Astrocyte (in vitro differentiated cells and primary cell): ENCODE measurements at places on chromosomes 12 and 14.

DNA sequence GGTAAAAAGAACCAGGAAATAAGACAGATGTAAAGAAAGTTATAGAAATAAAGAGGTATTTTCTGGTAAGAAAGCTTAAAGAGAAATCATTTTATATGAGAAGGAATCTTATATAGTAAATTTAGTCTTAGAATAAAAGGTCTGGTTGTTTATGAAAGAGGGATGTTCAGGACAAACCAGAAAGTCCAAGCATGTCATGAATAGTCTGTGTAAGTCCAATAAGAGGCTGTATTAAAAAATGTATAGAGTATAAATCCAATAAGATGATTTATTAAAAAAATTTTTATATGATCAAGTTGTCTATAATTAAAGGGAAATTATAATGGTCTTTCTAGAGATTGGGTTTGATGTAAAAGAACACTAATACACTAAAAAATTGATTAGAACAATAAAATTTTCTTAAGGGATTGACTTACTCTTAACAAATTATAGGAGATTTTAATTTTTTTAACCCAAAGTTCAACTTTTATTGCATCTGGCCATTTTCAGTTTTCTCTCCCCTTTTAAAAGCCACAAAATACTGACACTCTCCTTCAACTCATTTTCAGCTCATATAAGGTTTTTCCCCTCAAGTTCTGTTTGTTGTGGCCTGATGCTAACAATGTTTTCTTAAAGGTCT lies 35.1 kb downstream of the ST8SIA1 start:
- DNase-seq: no peak

DNA sequence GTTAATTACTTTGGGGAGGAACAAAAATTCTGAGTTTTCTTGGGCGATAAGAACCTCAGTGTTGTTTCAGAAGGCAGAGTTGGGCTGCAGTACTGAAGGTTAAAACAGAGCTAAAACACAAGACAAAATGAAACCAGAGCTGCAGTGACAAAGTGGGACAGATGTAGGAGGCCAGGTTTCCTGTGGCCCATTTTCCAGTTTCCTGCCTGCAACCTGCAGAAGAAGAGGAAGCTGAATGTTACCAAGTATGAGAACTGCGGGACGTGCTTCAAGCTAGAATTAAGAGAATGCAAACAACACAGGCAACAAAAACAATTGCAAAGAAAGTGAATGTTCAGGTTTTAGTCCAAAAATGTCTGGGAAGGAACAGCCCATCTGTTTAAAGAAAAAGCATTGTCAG lies 17.8 kb downstream of the ELK3 start:
- DNase-seq: no peak

- DNase-seq: no peak
Observed at GRCh38 chr14:43408472-43408871, 1098.6 kb downstream of the FSCB start.

GRCh38 chr14:93720076-93720815 lies 68.0 kb downstream of the PRIMA1 start:
- DNase-seq: no peak

- DNase-seq: no peak
Observed at GRCh38 chr14:49886523-49886922, 6.4 kb upstream of the ARF6 start.

- DNase-seq: no peak
Observed at GRCh38 chr12:92143258-92143657, 2.4 kb downstream of the BTG1 start.

- DNase-seq: no peak
Observed at GRCh38 chr14:63394841-63395240, 76.1 kb upstream of the GPHB5 start.

DNA sequence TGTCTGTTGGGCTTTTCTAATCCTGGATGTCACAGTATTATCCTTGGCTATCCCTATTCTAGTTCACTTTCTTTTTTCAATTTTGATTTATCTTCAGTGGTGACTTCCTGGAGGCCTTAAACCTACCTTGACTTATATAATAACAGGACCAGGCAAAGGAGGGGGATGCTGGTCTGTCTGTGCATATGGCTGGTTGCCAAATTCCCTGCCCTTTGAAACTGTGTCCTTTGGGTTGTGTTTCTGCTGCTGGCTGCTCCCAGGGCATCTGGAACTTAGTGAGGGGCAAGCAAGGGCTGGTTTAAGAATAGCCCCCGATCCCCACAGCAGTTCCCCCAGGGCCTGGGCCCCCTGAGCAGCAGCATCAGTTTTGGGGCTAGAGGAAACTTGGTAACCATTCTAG lies 96.0 kb upstream of the MAX start:
- no peak for DNase-seq

DNA sequence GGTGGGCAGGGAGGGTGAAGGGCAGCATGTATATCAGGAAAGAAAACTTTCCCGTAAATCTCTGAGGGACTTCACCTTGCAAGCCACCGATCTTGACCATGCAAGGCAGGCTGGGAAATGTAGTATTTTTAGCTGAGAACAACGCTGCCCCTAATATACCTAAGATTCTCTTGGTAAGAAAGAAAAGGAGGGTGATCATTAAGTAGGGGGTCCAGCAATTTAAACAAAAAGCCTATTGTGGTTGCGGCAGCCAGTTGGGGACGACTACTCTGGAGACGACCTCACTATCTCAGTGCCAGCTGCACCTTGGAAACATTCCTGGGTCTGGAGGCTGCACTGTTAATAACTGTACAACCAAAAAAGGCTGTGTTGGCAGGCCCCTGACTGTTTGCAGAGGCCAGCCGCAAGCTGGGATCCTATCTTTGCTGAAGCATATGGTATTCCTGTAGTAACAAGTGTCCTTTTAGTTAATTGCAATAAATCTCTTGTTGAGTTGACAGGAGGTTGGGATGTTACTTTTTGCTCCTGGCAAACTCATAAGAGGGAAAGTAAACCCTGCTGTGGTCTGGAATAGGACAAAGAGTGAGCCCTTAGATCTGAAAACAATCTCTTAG lies 6.4 kb downstream of the APOLD1 start:
- peak; percentile 59 for DNase-seq

- no peak for DNase-seq
Observed at GRCh38 chr12:39986674-39987073, 119.2 kb downstream of the SLC2A13 start.

DNA sequence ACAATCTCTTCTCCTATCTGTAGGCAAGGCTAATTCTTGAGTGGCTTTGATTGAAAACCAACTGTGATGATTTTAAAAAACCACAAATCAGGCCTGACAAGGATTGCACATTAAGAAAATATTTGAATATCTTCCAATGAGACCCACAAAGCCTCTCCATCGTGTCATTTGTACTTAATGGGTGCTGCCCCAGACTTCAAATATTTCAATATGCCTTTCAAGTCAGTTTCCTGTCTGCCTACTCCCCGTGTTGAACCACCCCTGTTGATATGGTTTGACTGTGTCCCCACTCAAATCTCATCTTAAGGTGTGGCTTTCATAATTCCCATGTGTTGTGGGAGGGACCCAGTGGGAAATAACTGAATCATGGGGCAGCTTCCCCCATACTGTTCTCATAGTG lies 159.7 kb upstream of the EGLN3 start:
- peak; percentile 63 for DNase-seq

GRCh38 chr12:120283318-120283717 lies 8.4 kb downstream of the RNU4-2 start:
- DNase-seq: no peak

- DNase-seq: peak; percentile 94
Observed at GRCh38 chr12:45284096-45284901, 68.4 kb downstream of the ANO6 start.

DNA sequence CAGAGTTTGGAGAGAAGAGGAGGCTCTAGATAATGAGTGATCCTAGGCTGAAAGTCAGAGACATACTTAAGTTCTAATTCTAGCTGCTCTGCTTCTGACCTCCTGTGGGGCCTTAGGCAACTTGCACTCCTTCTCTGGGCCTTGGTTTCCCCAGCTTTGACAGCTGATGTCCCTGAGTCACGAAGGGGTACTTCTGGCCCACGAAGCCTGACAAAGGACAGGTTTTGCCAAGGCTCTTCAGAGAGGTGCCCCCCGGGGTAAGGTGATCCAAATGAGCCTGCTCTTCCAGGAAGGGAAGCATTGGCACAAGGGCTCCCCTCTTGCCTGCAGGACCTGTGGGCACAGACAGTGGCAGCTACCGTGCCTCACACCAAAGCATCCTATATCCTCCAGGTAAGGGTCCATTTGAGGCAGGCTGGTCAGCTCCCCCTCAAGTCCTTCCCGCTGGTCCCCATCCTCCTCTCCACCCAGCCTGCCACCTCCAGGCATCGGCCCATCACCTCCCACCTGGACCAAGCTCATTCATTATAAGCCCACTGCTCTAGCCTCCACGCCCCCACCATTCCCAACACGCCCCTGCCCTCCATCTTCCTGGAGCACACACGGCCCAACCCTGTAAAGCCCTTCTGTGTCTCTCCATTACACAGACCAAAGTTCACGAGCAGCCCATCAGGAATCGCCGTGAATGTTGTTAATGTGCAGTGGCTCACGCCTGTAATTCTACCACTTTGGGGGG lies 1.9 kb upstream of the PPP1R13B start:
- no peak for DNase-seq

DNA sequence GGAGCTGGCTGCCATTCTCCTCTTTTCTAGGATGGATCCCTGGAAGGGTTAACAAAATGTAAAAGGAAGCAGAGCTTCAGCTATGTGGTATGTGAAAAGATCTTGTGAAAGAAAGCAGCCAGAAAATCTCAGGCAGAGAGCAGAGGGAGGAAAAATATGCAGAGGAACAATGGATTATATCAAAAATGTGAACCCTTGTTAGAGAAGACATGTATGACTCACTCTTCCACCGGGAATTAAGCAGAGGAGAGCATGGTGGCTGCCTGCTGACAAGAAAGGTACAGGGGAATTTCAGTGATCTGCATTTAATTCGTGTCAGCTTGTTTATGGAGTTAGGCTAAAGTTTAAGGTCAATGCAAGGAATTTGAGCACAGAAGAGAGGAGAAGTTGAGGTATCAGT lies 46.3 kb downstream of the KCNA1 start:
- DNase-seq: peak; percentile 60

GRCh38 chr14:50677527-50678063 lies 9.5 kb upstream of the SAV1 start:
- peak; percentile 72 for DNase-seq

GRCh38 chr12:12899530-12900380 lies 8.4 kb downstream of the GPRC5A start:
- peak; percentile 95 for DNase-seq

DNA sequence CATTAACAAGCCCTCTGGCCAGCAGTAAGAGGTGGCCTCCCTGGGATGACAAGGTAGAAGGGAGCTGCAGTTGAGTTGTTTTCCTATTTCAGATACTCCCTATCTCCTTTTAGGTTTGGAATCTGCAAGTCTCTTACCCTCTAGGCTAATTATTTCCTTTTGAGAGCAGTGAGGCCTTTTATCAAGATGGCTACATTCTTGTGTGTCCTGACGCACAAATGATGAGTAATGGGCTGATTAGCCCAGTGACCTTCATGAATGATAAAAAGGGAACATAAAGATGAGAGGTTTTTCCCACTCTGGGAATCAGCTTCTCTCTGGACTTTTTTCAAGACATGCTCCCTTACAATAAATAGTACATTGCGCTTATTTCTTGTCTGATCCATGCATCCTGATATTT lies 22.9 kb downstream of the DYRK2 start:
- peak; percentile 81 for DNase-seq

DNA sequence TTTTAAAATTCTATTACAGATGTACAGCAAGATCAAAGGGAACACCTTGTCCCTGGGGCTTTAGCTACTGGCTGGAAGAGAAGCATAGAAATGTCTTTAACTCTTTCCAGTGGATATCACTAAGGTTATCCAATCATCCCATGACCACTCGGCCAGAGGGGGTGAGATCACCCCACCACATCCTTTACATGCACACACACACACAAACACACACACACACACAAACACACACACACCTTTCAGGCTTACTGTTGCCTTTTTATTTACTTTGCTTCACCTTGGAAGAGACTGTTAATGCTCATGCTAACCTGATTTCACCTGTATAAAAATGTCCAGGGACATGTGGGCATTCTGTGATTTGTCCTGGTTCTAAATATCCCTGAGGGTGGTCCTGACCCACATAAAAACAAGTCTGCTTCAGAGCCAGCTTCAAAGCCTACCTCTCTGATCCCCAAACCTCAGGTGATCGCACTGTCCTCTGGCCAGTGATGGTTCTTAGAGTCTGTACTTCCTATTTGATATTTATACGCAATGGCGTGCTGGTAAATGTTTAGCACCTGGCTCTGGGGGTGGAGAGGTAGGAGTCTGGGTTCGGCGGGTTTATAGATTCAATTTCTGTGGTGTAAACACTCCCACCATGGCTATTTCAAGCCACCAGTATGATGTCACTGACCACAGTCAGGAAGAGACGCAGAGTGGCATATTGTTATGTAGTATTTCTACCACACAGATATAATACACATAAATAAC lies 166.1 kb upstream of the EEA1 start:
- DNase-seq: no peak

DNA sequence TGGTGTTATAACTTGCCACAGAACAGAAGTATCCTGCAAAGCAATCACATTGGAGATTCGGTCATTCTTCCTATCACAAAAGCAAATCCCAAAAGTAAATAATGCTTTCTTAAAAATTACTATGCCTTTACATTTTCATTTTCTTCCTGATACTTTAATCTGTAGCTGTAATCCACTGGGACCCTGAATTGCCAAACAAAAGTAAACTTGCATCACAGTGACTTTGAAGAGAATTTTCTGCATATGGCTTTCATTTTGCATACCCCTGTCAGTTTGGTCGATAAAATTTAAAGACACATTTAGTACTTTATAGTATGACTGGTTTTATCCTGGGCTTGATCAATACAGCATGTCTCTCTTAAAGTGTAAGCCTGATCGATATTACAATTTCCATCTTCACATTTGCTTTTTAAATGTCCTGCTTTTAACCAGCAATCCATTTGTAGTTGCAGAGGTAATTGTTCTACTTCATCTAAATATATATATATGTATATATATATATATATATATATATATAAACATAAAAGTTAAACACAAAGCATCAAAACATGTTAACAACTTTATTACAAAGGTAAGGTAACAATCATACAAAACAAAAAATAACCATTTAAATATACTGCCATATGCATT lies 53.7 kb upstream of the PLEKHA5 start:
- no peak for DNase-seq

- DNase-seq: no peak
Observed at GRCh38 chr12:9928607-9929006, 3.6 kb downstream of the CLEC2A start.

DNA sequence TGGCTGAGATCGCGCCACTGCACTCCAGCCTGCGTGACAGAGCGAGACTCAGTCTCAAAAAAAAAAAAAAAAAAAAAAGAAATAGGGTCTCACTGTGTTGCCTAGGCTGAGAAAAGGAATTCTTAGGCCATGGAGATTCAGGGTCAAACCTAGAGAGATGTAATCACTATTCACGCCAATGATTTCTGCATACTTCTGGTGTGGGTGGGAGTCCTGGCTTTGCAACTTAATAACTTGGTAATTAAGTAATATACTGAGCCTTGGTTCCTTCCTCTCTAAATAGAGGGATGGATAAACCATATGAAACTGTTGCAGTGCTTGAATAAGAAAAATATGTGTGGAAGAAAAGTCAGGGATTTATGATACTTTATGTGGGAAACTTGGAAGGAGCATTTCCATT lies 2.7 kb downstream of the ZNF410 start:
- DNase-seq: no peak
